Activated CD4-positive, CD25-positive, alpha-beta regulatory T cell (primary cell): ENCODE measurements at places on chromosomes 5 and 9.

GRCh38 chr9:123544007-123544827 is 188.2 kb downstream of the CRB2 start:
- no peak for DNase-seq

GRCh38 chr5:78920604-78921003 is 64.5 kb downstream of the ARSB start:
- DNase-seq = no peak

GRCh38 chr9:73565833-73566465 is 414.3 kb downstream of the ANXA1 start:
- DNase-seq = no peak

DNA sequence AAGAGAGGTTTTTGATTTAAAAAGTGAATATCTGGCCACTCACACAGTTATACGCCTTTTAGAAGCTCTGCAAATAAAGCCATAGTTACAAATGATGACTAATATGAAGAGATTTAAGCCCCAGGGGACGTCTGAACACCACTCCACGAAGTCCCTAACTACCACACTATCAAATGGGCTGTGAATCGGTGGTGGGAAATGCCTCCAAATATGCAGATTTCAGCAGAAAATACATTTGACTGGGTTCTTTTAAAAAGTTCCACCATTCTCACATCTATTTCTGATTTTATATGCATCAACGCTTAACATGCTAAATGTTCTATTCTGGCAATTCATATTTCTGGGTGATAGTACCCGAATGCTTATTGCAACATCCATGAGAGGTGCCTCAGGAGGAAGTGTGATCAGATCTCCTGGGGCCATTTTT is 22.5 kb downstream of the TICAM2 start:
- DNase-seq = no peak

DNA sequence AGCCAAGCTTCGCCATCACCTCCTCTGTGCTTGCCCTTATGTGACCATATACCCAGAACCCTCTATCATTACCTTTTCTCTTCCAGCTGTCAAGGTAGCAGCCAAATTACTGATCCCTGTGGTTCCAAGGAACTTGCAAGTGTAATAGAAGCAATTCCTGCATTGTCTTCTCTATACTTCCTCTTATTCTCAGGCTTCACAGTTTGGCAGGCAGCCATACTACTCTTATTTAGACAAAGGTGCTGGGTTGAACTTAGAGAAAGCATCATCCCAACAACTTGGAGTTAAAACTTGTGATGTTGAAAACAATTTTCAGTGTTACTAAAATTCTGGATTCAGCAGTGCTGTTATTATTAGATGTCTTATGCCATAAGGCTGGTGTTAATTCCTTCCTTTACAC is 93.2 kb downstream of the NLN start:
- no peak for DNase-seq

DNA sequence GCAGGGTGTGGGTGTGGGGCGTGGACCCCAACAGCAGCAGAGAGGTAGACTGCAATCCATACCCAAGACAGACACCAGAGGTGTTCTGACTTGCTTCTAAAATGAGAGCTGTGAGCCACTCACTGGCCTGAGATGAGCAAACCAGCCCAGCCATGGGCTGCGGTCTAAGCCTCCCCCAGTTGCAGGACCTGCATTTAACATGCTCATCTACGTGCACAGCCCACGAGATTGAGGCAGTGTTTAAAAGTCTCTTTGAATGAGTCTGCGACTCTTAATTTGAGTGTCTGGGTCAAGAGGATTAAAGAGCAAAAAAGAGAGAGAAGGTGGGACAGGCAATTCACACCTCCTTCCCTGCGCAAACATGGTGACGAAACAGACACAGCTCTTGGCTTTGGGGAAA is 5.9 kb downstream of the SURF4 start:
- DNase-seq = no peak
